Activated T-helper 1 cell treated with anti-CD3 and anti-CD28 coated beads, Interleukin-2, amount 50 U/mL, for 16 hours (primary cell): ENCODE measurements at places on chromosomes 3 and 15.

- DNase-seq, result no peak
Measured at GRCh38 chr3:53137835-53138446, 7.7 kb upstream of the RFT1 start.

GRCh38 chr3:20023623-20024405 lies 11.8 kb upstream of the PP2D1 start:
- DNase-seq, result no peak

DNA sequence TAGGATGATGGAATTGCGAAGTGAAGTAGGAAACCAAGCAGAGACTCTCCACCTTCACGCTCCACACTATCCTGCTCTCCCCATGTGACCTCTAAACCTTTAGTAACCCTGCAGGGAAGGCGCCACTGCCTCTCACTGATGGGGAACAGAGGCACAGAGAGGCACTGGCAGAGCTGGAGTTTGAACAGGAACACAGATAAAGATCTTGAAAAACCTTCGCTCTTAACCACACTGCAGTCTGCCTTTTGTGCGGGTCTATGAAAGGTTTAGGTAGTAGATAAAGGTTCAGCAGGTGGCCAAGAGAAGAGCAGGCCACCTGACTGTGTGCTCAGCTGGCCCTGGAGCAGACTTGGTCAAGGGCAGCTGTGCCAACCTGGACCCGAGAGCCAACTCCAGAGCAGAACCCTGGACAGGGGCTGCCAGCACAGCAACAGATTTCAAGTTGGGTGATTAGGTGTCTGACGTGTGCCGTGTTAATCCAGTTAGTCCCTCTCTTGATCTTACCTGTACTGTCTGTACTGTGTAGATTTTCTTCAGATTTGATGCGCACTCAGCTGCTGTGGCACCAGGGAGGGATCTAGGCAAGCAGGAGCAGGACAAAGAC lies 15.2 kb downstream of the EIF4E3 start:
- no peak for DNase-seq

- no peak for DNase-seq
Measured at GRCh38 chr15:44193651-44194322, 1.3 kb downstream of the FRMD5 start.

- DNase-seq, result no peak
Measured at GRCh38 chr3:17749281-17749680, 6.8 kb upstream of the TBC1D5 start.

DNA sequence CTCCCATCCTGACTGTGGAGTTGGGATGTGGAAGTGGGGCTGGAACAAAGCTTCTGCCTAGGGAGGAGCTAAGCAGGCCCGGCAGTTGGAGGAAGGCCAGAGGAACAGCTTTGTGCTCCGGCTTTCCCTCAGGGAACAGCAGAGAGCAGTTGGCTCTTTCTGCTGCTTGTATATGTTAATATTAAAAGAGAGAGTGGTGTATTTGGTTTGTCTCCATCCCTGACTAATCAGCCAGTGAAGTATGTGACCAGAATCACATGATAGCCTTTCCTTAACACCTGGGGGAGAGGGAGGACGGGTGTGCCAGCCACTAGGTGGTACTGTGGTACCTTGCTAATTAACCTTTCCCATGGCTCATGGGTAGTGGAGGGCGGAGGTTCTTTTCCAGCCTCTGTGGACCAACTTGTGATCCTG lies 10.0 kb downstream of the EIF2B5 start:
- no peak for DNase-seq

GRCh38 chr15:81966631-81967030 lies 79.2 kb downstream of the MEX3B start:
- DNase-seq, result no peak

GRCh38 chr3:57043518-57043917 lies 16.9 kb upstream of the SPATA12 start:
- no peak for DNase-seq

DNA sequence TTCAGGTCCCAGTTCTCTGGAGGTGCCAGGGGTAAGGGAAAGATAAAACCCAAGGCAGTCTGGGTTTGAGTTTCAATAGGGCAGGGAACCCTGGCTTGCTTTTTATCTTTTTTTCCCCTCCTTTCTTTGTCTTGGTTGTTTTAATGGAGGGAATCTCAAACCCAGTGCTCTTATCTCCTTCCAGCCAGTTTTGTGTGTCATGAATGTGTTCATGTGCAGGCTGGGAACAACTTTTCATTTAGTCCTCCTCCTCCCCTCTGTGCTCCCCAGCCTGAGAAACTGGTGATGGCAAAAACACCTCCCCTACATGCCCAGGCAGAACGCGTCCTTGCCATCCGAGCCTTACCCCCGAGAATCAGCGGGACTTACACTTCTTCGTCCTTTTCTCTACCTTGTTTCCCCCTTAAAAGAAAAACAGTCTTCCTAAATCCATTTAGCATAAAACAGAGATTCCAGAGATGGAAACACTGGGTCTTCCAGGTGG lies 10.9 kb downstream of the SEMA3G start:
- no peak for DNase-seq

- DNase-seq, result no peak
Measured at GRCh38 chr3:132870541-132870940, 148.3 kb upstream of the NPHP3 start.

DNA sequence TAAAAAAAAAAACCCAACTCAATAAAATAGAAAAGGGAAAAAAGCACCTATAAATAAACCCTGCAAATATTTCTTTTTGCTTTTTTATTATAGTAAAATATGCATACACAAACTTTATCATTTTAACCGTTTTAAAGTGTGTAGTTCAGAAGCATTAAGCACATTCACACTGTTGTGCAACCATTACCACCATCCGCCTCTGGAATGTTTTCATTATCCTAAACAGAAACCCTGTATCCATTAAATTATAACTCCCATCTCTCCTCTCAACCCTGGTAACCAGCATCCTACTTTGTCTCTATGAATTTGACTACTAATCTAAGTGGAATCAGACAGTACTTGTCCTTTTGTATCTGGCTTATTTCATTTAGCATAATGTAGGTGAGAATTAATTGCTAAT lies 15.0 kb downstream of the CDCP1 start:
- no peak for DNase-seq

DNA sequence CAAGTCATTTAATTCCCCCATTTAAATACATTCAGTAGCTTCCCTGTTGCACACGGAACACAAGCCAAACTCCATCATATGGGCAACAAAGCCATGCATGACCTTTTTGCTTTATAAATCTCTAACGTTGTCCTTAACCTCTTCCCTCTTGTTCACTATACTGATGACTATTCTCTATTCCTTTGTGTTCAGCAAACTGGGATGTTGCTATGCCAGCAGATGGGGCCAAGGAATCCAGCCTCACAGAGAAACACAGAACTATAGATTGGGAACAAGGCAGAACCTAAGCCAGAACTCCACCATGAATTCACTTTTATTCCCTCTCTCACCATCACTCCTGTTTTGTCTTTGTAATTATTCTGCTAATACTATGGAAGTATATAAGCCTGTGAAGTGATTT lies 398.4 kb downstream of the TUSC7 start:
- DNase-seq, result no peak

- no peak for DNase-seq
Measured at GRCh38 chr3:134291319-134292254, 40.9 kb upstream of the RYK start.

DNA sequence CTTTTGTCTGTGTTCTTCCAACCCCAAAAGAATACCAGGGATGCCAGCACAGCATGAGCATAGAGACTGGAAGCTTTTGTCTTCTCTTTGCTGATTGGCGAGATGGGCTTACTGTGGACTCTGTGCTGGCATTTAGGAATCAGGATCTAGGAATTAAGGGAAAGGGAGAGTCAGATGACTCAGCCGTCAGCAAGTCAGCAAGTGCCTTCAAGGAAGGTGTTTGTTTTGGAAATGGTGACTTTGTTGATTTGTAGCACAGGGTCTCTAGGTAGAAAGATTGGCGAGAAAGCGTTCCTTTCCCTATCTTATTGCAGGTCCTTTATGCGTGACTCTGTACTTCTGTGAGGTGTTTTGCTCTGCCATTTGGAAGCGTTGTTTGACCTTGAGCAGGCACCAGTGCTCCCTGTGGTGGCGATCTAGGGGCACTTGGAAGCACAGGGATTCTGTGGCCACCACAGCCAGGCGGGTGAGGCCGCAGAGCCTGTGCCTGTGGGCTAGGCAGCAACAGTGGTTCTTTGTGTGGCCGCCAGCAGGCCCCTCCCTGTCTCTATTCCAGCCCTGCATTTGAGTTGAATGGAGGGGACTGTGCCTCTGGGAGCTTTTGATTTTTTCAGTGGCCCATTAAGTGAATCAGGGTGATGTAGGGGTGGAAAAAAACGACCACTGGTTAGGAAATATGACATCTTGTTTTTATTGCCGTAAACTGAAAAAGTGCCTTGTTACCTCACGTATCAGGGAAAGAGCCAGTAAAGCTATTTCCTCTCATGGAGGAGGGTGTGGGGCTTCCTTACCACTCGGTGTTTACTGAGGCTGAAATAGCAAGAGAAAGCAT lies 19.0 kb downstream of the FAN1 start:
- no peak for DNase-seq
